ENCODE measurements at places on chromosomes 2 and 18.

GRCh38 chr18:49756671-49757362, 56.5 kb downstream of the ACAA2 start:
- no peak for DNase-seq

DNA sequence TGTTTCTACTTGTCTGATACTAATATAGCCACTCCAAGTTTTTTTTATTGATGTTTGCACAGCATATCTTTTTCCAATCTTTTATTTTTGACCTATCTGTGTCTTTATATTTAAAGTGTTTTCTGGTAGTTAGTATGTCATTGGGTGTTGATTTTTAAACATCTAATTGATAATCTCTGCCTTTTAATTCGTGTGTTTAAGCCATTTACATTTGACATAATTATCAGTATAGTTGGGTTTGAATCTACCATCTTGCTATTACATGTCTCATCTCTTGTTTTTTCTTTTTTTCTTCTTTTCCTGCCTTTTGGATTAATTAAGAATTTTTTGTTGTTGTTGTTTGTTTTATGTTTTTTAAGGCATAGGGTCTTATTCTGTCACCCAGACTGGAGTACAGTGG, 44.2 kb downstream of the TAF1B start:
- no peak for DNase-seq

GRCh38 chr2:9573840-9574239, 18.2 kb upstream of the ADAM17 start:
- DNase-seq, result no peak

DNA sequence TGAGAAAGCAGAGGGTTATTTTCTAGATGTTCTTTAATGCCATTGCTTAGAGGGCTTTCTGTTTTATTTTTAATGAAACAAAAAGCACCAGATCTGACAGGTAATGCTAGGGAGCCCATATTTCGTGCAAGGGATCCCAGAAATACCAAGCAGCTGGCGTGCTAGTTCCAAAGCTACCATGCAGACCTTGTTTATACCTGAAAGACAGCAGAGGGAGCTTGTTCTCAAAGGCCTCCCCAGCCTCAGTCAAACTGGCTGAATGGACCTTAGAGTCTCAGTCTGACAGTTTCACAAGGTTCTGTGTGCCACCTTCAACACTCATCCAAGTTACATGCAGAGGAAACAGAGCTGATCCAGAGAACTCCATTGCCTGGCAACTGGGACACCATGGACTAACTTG, 48.6 kb downstream of the GALNT14 start:
- no peak for DNase-seq

GRCh38 chr18:23887493-23887892, 127.1 kb upstream of the TTC39C start:
- DNase-seq, result no peak

DNA sequence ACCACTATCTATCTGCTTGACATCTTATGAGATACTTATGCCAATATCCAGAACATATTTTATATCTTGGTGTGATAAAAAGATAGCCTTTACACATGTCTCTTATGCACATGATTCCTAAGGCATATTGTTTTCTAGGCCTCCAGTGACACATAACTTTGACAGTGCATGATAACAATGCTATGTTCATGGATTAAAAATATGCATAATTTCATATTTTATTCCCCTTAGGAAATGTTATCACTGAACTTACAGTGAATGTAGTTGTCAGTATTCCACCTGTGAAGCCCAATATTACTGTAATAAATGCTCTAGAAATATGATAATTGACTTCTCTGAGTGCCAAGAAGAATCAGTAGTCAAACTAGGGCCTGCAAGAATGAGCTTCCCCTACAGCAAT, 532.3 kb downstream of the SPAG16 start:
- DNase-seq, result no peak

DNA sequence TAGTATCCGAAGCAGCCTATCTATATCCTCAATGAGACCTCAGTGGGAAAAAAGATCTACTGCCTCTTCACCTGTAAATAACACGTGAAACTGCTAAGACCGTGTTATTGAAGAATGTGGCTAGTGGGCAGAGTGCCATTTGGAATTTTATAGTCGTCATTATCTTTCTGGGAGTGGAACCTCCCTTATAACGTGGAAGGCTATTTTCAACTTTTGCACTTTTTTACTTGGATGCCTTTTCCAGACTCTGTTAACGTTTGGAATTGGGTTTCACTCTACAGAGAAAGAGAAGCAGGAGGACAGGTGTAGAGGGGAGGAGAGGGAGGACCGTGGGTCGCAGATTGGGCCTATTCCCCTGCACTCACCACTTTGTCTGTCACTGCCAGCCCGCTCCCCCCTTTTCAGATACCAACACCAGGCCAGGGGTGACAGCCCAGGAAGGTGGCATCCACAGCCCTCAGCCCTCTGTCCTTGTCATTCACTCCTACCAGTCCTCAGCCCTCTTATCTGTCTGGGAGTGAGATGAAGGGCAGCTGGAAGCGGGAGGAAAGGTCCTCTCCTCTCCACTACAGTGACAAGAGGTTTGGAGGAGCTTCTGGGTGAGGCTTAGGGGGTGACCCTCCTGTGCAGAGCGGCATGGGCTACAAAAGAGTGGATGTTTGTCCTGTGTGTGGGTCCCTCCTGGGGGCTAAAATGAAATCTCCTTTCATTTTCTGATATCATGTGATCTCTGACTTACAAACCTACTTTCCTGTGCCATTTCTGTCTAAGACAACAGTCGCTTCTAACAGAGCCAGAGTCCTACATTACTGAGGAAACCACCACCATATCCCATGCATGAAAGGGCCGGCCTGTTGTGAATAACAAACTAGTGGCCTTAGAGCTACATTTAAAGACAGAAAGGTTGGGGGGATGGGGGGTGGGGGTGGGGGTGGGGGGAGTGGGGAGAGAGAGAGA, 23.9 kb upstream of the CEP68 start:
- DNase-seq, result no peak

All from stimulated activated CD4-positive, alpha-beta T cell treated with anti-CD3 and anti-CD28 coated beads, Interleukin-15, amount 100 ng/mL, for 48 hours (primary cell).